Amygdala (tissue), 56 donors: ENCODE measurements at places on chromosomes 1 and 21.

- no peak for DNase-seq
Measured at GRCh38 chr1:112247961-112248360, 148.1 kb upstream of the CTTNBP2NL start.

- no peak for DNase-seq
Measured at GRCh38 chr1:191963781-191964455, 194.3 kb upstream of the RGS18 start.

DNA sequence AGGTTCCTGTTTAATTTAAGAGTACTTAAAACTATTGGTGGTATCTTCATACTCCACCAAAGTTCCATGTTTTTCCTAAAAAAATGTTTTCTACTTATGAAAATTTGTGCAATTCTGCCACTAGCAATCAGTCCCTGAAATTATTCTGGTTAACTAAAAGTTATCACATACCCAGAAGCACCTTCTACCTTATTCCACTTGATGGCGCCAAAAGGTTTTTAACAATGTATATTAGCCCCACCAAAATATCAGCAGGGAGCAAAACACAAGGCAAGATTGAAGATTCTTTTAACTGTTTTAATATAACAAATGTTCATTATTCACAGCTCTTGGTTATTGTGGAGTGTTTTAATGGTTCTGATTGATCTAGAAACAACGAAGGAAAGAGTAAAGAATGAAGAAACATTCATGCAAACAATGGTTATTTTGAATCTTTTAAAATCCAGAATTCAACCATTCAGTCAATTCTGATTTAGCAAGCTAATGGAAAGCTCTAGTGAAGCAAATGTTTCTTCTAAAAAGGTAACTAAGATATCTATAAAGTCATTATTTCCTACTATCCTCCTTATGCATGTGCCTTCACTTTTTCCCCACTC, 67.2 kb downstream of the TTLL7 start:
- no peak for DNase-seq

GRCh38 chr1:108758796-108759195, 12.3 kb downstream of the STXBP3 start:
- DNase-seq: no peak

DNA sequence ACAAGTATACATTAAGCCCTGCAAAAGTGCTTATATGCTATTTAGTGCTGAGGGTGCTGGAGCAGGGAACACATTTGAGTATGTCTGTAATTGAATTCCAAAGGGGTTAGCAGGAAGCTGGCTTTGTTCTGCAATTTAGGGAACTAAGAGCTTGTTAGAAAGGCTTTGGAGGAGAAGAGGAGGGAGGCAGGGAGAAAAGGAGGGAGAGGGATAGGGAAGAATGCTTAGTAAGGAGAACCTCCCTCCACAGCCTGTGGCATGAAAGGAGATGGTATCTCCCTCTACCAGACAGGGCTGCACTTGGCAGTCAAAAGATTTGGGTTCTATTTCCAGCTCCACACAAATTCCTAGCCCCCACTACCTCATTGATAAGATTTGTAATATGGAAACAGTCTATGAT, 217.8 kb downstream of the DAB1 start:
- no peak for DNase-seq

GRCh38 chr1:196494766-196495165, 113.5 kb downstream of the KCNT2 start:
- DNase-seq: no peak
